ENCODE measurements at places on chromosomes 2 and 18. TPM values are rescaled to one million over a fixed set of nuclear protein-coding genes. Genes with fewer than 3 reads are reported as not detected.

Gene ADD2
- 2.6 TPM for total RNA-seq

Gene DYNC2LI1
- 26.6 TPM for total RNA-seq

Gene DNER
- total RNA-seq, result 1.6 TPM

Gene LAMA1
- 4.2 TPM for total RNA-seq

Gene CD8B2
- under 0.01 TPM for total RNA-seq

Gene MARCHF7
- 77.2 TPM for total RNA-seq

Gene LYG2
- not detected for total RNA-seq

Gene LYG1
- 0.52 TPM for total RNA-seq
